ENCODE measurements at places on chromosomes 11 and 22.
A peak's percentile ranks its signal among the peaks of the same experiment; 100 is the strongest.

- DNase-seq = no peak
These were observed 20.4 kb downstream of the ADAMTS8 start for GRCh38 chr11:130407978-130408377.

- no peak for DNase-seq
These were observed 36.9 kb downstream of the EIF3F start for GRCh38 chr11:8023831-8024555.

DNA sequence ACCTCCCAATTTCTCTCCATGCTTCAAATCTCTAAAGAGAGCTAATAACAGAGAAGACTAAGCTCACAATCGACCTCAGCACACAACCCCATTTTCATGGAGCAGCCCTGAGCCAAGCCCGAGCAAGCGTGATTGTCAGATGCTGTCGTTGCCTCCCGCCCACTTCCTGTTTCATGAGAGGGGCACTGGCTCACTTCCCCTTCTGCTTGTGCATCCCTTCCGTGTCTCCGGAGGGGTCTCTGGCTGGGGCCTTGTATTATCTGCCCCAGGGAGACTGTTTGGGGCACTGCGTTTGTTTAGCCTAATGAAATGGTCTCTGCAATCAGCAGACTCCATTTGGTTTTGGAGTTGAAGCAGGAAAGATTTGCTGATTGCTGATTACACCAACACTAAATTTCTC, 181.3 kb upstream of the SEZ6L start:
- DNase-seq = peak; percentile 1

DNA sequence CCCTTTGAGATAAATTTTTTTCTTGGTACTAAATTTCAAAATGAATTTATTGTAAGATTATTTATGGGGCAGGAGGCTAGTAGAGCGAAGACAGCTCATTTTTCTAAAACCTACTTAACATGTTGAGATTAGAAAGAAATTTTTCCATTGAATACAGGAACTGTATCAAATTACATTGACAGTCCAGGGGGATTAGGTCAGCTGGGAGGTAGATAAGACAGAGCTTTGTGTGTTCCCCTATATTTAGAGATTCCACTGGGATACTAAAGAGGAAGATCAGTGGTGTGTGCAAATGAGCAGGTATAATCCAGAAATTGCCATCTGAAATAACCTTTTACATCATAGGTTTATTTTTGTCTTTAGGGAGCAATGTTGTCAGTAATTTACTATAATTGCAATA, 32.1 kb downstream of the ENDOD1 start:
- no peak for DNase-seq

GRCh38 chr11:65118097-65118837, 766 bp upstream of the ZNHIT2 start:
- no peak for DNase-seq

DNA sequence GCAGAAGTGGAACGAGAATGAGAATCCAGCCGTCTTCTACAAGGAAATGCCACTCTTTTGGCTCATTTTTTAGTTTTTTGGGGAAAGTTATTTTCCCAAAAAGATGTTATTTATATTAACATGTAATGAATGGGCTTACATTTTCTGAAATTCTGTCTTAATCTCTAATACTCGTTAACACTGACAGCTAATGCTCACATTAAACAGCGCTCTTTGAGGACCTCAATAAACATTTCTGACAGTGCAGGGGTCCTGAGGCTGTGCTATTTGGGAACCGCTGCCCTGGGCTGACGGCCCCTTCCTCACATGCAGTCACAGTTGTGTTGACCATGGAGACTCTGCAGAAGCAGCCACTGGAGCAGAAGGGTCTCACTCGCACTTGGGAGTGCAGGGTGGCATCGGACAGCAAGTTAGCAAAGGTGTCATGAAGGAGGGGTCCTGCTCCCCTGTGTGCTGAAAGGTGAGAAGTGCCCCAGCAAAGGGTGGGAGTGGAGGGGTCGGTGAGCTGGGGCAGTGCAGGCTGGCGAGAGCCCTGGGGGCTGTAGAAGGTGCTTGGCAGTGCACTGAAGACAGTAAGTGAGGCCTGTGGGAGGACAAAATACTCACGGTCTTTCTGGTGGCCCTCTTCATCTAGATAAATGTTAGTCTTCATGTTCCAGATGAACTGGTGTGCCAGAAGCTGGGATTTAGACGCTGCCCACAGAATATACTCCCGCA, 53.1 kb upstream of the SERPIND1 start:
- no peak for DNase-seq

DNA sequence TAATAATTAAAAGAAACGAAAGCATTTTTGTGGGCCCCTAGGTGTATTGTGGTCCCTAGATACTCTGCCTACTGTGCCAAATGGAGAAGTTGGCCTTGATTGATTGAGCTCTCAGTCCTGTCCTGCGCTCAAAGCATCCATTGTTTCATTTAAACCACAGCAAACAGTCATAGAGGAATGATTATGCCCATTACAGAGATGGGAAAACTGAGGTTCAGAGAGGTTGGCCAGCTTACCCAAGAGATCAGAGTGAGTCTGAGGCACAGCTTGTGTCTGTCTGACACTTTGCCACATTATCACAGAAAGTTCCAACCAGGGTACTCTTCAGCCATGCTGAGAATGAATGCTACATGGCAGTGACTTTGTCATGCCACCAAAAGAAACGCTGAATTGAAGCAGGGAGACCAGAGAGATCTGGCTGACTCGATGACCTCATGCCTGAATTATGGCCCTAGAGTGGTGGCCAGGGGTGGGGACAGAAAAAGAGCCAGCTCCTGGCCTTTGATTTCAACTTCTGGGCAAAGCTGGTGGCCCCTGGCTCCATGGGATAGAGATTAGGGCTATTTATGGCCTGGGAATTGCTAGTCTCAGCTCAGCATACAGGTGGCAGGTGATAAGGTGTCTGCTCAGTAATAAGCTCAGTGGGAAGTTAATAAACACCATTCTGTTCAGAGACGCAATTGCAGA, 180.5 kb downstream of the MIAT start:
- no peak for DNase-seq

DNA sequence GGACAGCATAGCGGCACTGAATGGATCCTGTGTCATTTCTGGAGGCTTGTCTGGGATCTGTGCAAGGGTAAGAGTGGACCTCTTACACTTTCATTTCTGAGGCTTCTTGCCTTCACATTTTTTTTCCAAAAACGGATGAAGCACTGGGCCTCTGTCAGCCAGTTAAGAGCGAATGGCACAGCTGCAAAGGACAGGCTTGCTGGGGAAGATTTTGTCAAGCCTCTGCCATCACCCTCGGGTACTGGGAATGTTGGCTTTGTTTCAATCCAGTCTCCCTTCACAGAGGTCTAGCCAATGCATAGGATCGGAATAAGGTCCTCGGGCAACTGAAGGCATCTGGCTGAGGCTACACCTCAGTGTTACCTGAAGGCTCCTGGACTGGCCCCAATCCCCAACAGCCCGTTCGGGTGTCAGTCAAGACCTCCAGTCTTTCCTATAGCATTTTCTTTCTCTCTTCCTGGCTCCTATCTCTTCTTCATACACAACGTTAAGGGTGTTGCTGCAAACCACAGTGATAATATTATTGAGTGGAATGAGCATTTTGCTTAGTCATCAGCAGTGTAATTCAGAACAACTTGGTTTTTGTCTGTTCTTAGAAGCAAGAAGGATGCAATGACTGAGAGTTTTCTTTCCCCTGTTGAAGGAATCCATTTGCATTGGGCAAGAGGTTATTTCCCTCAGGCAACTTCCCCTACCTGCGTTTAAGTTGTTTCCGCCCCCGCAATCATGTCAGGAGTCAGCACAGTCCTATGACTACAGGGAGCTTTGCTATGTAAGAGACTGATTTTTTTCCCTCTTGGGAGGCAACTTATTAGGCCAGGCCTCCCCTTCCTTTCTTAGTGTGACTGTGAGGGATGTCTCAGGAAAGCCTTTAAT, 22.8 kb downstream of the NPAT start:
- peak; percentile 88 for DNase-seq

GRCh38 chr11:77410076-77410827, 63.6 kb downstream of the PAK1 start:
- no peak for DNase-seq

DNA sequence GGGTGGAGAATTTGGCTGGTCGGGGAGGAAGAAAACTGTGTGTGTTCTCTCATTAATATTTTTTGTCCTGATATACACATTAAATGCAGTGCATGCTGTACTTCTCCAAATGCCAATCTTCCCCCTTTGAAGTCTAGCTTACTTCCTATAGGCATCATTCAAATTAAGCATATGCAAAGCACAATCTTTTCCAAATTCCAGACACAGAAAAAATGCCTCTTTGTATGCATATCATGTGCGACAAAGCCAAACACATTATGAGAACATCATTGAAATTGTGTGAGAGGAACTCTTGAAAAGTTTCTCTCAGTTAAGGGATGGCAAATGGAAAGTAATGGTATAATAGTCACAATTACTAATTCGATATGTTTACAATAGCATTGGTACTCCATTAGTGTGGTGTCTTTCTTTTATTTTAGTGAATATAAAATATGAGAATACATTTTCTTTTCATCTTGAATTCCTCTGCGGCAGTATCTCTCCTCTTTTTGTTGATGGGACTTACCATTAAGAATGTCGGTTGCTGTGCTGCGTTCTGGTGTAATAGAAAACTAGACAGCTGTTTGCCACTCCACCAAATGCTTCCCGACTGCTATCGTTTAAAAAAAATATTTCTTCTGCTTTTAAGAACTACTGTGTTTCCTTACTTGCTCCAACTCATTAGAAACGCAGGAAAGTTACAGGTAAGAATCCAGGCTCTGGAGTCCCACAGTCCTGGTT, 19.3 kb upstream of the NRIP3 start:
- no peak for DNase-seq

DNA sequence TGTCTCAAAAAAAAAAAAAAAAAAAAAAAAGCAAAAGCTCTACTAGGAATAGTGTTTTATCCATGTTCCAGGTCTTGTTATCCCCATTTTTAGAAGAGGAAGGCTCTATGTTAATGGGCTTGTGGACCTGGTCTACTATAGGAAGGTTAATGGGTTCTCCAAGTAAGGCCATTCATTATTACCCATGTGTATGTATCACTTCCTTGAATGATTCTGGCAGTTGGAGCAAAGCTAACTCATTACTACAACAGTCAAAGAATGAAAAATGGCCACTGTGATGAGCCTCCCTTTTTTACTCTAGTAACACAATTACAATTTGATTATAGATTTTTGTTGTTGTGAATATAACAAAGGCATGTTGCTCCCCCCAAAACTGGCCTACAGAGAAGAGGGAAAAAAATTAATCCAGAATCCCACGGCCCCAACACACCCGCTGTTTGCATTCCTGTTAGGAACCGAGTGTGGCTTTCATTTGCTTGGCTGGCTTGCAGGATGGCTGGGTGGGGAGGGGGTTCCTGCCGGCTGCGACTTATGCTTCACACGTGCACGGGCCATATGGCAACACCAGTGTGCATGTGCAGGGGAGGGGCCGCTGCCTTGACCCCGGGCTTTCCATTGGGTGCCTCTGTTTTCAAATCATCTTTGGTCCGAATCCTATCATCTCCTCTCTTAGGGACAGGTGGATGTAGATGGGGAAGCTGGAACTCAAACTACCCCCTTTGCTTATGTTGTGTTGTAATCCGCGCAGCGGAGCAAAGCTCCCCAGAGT, 148.8 kb downstream of the HIPK3 start:
- DNase-seq = no peak
